SK-N-SH (cell line): ENCODE measurements at places on chromosomes 7 and 10.

DNA sequence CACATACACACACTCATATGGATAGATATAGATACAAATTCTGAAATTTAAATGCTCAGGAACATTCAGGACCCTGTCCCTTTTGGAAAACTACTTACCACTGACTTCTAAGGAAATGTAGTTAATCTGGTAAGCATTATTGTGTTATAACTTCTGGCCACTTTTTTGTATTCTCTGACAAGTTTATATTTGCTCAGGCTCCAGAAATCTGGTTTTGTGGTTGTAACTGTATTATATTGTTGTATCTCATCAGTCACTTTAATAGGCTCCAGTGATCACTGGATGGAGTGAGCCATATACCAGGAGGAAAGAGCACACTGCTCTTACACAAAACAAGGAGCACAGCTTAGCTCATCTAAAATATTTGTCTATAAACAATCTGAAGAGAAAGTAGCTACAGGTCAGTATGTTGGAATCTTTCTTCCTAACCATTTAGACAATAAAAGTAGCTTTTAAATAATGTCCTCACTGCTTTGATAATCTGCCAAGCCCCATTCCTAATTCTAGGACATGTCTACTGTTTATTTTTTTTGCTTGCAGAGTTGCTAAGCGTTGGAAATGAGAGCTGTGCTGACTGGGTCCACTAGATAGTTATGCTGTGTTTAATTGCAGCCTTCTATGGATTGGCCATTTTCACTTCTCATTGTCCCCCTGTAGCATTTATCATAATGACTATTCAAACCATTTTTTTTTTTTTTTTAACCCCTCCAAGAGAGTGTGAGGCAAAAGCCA lies 43.8 kb downstream of the SMNDC1 start:
- DNase-seq, result no peak

- DNase-seq, result no peak
These were observed 38.9 kb downstream of the TSPAN14 start for GRCh38 chr10:80492848-80493521.

DNA sequence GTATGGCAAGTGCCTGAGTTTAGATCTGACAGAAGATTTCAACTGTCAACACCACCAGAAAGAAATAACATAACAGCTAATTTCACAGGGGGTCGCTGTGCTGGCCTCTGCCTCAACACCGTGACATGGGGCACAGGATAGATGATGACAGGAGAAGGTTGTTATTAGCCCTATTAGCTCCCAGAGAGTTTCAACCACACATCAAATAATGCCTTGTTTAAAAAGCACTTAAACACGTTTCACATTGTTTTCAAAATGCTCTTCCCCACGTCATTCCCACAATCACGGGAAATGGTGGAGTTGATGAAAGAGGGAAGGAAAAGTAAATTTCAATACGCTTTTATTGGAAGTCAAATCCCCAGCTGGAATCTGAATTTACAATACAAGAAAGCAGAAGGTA lies 184.7 kb downstream of the MAGI2 start:
- DNase-seq, result no peak

DNA sequence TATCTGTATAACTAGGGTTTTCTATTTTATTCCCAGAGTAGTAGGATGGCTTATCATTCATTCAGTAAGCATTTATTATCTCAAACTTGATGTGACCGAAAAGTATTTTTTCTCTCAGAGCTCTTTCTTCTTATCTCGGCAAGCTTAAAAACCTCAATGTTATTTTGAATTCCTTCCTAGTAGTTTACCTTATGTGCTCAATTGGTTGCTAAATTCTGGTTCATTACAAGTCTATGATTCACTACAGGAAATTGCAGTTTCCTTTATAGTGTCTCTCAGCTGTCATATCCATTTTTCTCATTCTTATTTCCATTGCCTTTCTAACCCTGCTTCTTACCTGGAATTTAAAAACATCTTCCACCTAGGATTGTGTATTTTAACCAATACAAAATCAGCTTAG lies 12.6 kb upstream of the ICA1 start:
- DNase-seq, result no peak
